ENCODE measurements at places on chromosomes 1 and 21. TPM values are rescaled to one million over a fixed set of nuclear protein-coding genes. Genes with fewer than 3 reads are reported as not detected.

PCBP3 gene
- total RNA-seq: 3.7 TPM

CRNN gene
- total RNA-seq: not detected

PADI3 gene
- total RNA-seq: not detected

VHLL gene
- total RNA-seq: not detected

CRB1 gene
- total RNA-seq: 1.5 TPM

LAD1 gene
- total RNA-seq: not detected

NES gene
- 32.9 TPM for total RNA-seq

Measured in ovary (tissue), 10 donors.